ENCODE measurements at places on chromosomes 4 and X. TPM values are rescaled to one million over a fixed set of nuclear protein-coding genes. Genes with fewer than 3 reads are reported as not detected.

The COX7B2 gene
- not detected for total RNA-seq

The UNC5C gene
- total RNA-seq: 13.1 TPM

The SHROOM2 gene
- 1.5 TPM for total RNA-seq

The TIGD4 gene
- not detected for total RNA-seq

The PAGE2 gene
- total RNA-seq: not detected

The C1QTNF7 gene
- total RNA-seq: 22.5 TPM

The TEX13D gene
- total RNA-seq: not detected

The CYP2U1 gene
- 10.4 TPM for total RNA-seq

The DSPP gene
- not detected for total RNA-seq

The NEUROG2 gene
- total RNA-seq: not detected

The ASB11 gene
- total RNA-seq: not detected

The ARL9 gene
- total RNA-seq: 0.25 TPM

The MAGEA11 gene
- not detected for total RNA-seq

The RRH gene
- not detected for total RNA-seq

The ARHGAP10 gene
- 32.2 TPM for total RNA-seq

The HNRNPH2 gene
- 65.5 TPM for total RNA-seq
